HFFc6 (cell line): ENCODE measurements at places on chromosomes 6 and 20. TPM values are rescaled to one million over a fixed set of nuclear protein-coding genes. Genes with fewer than 3 reads are reported as not detected.

DNA sequence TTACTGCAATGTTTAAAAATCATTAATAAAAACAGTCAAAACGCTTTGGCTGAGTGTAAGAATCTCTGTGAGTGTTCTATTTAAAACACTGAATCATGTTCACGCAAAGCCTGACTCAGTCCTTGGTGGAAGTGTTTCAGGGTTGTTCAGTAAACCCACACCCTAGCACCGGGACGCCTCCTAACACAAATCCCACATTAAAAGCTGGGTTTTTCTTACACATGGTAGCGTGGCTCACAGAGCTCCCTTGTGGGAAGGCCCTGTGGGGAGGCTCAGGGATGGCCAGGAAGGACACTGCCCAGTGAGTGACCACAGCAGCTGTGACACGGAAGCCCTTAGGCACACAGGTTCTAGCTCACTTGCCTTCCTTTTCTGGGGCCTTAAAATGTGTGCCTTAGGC, 80.2 kb downstream of the GMPR start:
- H3K27ac ChIP-seq, result peak overlapping the region; percentile 97
- peaks cover 4% of the 10 kb centered on the region for H3K27me3 ChIP-seq
- peak; percentile 85 for DNase-seq
- H3K4me3 ChIP-seq, result peak overlapping the region; percentile 89

- H3K27ac ChIP-seq, result peak overlapping the region; percentile 88
- H3K4me3 ChIP-seq, result peak overlapping the region; percentile 25; the same call in 1 of the 2 replicates
- peaks cover 72% of the 10 kb centered on the region for H3K4me1 ChIP-seq
- H3K27me3 ChIP-seq, result peaks cover 4% of the 10 kb centered on the region
- no peak for DNase-seq
- peaks cover 74% of the 10 kb centered on the region for H3K36me3 ChIP-seq
Observed at GRCh38 chr6:111565326-111566221, 40.1 kb downstream of the TRAF3IP2 start.

DNA sequence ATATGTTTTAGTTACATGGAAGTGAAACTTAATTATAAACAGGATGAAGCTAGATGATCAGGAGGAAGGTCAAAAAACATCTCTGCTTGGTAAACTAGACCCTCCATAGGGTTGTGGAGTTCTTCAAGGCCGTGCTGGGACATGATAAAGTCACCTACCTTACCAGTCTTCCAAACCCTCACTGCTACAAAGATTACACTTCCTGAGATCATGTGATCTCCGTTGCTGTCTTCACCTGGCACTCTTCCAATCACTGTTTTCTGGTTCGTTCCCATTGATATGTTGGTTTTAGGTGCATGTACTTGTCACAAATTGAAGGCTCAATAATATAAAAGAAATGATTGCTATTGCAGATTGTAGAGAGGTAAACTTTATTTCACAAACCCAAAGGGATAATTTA, 161.5 kb upstream of the MAN1A1 start:
- no peak for DNase-seq
- H3K36me3 ChIP-seq, result no peaks in the 10 kb centered on the region
- no peak overlapping the region for H3K27ac ChIP-seq

DNA sequence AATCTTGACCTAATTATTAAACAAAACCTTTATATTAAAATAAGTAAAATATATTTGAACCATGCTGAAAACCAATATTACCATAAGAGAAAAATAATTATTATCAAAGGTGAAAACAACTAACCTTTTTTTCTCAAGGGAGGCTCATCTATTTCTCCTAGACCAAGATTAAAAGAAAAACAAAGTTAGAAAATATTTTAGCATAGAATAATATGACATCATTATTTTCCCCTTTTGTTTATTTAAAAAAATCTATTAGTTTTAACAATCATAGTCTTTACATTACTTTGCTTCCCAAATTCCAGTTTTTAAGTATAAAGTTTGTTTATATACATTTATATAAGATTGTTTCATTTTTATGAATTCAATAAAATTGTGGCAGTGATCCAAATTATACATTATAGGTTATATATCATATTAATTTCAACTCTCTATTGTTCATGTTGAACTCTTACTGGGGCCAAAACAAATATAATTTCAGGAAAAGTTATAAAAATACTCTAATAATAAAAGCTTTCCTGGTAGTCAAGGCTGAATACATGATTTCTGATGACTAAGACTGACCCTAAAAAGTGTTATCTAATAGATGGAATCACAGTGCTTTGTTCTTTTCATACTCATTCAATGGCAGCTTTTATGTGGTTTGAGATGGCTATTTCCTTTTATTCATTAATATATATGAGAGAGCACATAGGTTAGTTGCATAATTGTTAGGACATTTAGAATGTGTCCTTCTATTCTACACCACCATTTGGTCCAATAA, 89.4 kb downstream of the TRDN start:
- H3K36me3 ChIP-seq, result peaks cover 12% of the 10 kb centered on the region
- no peak for DNase-seq
- H3K4me3 ChIP-seq, result no peak overlapping the region
- no peaks in the 10 kb centered on the region for H3K27me3 ChIP-seq

The RUNX2 gene
- 8.0 to 11.9 TPM (median 8.7 TPM) in 3 replicates for total RNA-seq

The PGC gene
- not detected in 3 replicates for total RNA-seq
